ENCODE measurements at places on chromosomes 5 and 9.
A peak's percentile ranks its signal among the peaks of the same experiment; 100 is the strongest.

DNA sequence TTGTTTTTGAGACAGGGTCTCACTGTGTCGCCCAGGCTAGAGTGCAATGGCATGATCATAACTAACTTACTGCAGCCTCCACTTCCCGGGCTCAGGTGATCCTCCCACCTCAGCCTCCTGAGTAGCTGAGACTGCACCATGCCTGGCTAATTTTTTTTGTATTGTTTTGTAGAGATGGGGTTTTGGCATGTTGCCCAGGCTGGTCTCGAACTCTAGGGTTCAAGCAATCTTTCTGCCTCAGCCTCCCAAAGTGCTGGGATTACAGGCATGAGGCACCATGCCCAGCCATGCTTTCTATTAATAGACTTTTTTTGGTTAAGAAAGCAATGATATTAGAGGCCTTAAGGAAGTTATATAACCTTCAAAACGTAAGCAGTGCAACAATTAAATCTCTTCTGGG, 23.3 kb downstream of the CLTA start:
- DNase-seq = no peak

GRCh38 chr9:18786196-18786595, 246.8 kb downstream of the SAXO1 start:
- no peak for DNase-seq

GRCh38 chr9:90515510-90515909, 127.1 kb downstream of the DIRAS2 start:
- no peak for DNase-seq

- DNase-seq = no peak
Observed at GRCh38 chr5:111495159-111495558, 17.2 kb downstream of the STARD4 start.

GRCh38 chr5:8568858-8569257, 699.9 kb downstream of the MTRR start:
- no peak for DNase-seq

DNA sequence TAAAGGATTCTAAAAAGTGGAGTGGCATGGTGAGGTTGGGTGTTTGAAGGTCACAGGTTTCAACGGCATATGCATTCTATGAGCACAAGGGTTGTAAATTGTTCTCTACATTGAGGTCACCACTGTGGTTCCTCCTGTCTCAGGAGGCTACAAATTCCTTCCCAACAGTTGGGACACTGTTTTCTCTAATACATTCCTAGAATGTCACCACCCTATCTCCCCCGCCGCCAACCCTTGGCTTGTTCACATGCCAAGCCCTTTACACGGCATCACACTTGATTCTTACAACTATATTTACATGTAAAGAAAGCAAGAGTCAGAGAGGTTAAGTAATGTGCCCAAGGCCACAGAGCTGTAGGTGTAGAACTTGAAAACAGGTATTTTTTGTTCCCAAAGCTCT, 315.1 kb downstream of the RAB3C start:
- DNase-seq = no peak

DNA sequence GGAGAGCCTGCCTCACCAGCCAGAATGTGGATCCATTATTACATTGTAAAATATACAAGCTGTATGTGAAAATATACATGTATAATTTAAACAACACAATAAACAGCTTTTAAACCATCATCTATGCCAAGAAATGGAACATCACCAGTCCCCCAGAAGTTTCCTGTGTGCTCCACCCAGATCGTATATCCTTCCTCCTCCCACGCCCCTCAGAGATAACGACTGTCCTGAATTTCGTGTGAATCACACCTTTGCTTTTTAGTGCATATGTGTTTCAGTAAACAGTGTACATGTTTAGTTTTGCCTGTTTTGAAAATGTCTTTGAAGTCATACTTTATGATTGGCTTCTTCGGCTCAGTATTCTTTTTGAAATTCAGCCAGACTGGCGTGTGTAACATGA, 134.6 kb upstream of the MYO10 start:
- no peak for DNase-seq

- peak; percentile 72 for DNase-seq
Observed at GRCh38 chr9:95874989-95875304, 544 bp upstream of the ERCC6L2 start.

GRCh38 chr9:133532937-133533668, 1.4 kb upstream of the ADAMTSL2 start:
- peak; percentile 79 for DNase-seq

GRCh38 chr9:135994501-135995192, 33.5 kb upstream of the UBAC1 start:
- DNase-seq = no peak

DNA sequence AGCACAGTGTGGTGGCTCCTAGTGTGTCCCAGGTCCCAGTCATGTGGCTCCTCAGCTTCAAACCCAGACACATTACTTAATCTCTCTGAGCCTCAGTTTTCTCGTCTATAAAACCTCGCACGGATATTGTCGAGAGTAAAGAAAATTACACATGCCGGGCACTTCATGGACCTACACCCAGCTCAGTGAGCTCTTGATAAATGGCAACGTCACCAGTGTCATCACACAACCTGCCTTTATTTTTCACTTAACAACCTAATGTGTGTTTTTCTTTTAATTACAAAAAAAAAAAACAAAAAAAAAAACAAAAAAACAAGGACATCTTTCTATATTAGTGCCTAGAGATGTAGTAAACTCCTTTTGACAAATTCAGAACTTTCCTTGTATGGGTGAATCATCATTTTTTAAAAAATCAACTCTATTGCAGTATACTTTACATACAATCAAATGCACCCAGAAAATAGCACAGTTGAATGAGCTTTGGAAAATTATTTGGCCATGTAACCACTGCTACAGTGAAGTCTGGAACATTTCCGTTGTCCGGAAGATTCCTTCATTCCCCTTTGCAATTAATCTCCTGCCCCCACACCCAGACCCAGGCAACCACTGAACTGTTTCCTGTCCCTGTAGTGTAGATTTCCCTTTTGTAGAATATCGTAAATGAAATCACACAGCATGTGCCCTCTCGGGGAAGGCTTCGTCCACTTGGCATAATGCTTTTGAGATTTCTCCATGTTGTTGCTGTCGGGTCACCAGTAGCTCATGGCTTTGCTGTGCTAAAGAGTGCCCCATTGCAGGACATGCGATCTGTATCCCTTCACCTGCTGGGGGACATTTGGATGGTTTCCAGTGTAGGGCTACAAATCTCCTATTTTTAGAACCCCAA, 100.4 kb upstream of the LARP1 start:
- DNase-seq = no peak

- DNase-seq = no peak
Observed at GRCh38 chr5:165502893-165503691, 1997.7 kb downstream of the MAT2B start.

- no peak for DNase-seq
Observed at GRCh38 chr5:96528826-96529474, 95.9 kb upstream of the PCSK1 start.

DNA sequence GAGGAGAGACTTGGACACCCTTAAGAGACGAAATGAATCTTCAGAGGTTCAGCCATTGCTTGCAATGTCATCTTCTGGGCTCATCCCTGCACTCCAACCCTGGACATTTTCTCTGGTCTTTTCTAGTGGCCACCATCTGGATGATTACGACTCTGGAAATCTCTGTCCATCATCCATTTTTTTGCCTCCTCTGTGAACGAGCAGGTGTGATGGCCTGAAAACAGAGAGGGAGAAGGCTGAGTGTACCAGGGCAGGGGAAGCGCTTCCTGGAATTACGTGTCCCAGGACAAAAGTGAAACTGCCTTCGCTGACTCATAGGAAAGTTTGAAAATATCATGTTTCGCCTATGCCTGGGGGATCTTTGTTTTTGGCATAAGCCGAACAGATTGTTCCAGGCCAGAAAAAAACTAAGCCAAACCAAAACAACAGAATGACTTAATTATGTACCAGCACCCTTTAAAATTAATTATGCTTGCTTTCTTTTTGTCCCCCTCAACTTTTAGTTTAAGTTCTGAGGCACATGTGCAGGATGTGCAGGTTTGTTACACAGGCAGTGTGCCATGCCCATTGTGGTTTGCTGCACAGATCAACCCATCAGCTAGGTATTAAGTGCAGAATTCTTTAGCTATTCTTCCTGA, 31.9 kb downstream of the ANKRD33B start:
- DNase-seq = peak; percentile 55

- no peak for DNase-seq
Observed at GRCh38 chr9:5945112-5945511, 54.4 kb downstream of the MLANA start.

GRCh38 chr5:53983568-53984460, 326.6 kb downstream of the ARL15 start:
- no peak for DNase-seq

DNA sequence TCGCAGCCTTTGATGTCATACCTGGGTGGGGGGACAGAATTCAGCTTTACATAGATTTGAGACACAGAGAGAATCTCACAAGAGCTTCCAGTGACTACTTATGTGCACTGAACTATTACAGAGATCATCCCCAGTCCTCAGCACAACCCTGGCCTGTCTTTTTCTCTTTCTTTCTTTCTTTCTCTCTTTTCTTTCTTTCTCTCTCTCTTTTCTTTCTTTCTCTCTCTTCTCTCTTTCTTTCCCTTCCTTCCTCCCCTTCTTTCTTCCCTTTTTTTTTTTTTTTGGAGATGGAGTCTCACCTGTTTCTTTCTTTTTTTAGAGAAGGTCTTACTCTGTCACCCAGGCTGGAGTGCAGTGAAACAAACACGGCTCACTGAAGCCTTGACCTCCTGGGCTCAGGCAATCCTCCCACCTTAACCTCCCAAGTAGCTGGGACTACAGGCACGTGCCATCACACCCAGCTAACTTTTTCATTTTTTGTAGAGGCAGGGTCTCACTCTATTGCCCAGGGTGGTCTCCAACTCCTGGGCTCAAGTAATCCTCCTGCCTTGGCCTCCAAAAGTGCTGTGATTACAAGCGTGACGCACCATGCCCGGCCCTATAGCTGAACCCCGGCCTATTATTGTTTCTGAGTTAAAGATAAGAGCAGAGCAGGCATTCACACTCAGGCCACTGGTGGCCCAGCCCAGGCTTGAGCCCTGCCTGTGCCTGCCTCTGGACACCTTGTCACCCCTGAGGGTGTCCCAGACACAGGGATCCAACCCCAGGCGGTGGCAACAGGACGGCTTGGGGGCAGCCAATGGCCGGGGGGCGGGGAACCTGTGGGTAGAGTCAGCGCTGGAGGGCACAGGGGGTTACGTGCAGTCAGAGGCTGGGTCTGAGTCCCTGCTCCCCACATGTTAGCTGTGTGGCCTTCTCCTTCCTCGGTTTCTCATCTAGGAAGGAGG, 4.3 kb downstream of the PIP5KL1 start:
- no peak for DNase-seq

DNA sequence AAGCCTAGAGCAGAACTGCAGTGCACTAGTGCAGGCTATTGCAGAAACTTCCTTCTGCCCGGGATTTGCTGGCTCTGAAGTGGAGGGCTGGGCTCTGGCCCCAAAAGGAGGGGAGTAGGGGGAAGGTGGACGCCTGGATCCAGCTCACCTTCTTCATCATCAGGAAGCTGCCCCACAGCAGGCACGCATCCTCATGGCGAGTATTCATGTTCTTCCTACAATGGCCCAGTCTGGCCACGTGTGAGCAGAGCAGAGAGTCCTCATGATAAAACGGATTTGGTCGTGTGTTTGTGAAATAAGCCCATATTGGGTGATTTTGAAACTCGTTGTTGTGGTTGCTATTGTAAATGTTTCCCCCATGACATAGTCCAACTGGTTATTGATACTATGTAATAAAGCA, 8.2 kb upstream of the GLIPR2 start:
- DNase-seq = no peak

GRCh38 chr5:168874713-168875380, 295.7 kb upstream of the PANK3 start:
- DNase-seq = no peak

- DNase-seq = no peak
Observed at GRCh38 chr9:98287384-98287783, 31.9 kb upstream of the TBC1D2 start.

DNA sequence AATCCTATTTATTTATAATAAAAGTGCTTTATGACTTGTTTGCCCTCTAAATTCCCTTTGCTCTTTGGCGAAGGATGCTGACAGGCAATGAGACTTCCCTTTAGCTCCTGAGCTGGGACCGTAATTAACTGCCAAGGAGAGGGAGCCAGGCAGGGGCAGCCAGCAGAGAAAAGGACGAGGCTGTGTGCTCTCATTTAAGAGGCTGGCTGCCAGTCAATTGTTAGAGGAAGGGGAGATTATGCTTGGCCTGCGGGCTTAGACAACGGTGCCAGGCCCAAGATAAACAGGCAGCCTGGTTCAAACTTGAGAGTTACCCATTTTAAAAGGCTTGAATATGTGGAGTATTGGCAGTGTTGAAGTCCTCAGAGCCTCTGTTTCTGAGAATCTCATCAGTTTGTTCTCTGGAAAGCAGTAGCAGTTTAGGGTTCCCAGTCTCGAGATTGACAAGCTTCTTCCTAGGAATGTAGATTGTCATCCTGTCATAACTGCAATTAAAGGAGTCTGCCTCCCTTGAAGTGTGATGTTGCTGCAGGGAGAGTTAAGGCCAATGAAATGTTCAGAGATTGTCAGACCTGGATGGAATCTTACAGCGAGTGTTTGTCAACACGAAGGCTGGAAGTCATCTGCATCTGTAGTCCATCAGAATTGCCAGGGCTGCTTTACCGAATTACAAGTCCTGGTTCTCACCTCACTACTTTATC, 113.2 kb downstream of the JAKMIP2 start:
- no peak for DNase-seq

DNA sequence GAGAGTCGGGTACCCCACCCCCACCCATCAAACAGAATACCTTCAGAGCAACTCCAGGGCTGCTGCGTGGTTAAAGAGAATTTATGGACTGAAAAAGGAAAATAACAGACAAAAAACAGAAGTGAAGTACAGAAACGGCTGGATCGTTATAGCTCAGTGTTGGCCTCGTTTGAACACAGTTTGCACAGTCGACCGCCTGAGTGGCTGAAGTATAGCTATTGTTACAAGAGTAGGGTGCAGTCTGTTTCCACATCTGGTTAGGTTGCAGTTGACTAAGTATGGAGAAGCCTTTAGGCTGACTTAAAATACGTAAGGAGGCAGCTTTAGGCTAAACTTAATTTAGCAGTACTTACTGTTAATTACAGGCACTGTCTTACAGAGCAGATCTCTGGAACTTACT, 121.2 kb downstream of the GCNT1 start:
- DNase-seq = no peak

Measured in activated T-cell treated with anti-CD3 and anti-CD28 coated beads, Interleukin-2, amount 50 U/mL, for 72 hours (primary cell).